Foreskin melanocyte (primary cell): ENCODE measurements at places on chromosomes 16 and 17.

GRCh38 chr16:67967958-67968399 is 458 bp downstream of the SLC12A4 start:
- DNase-seq = peak; percentile 29

DNA sequence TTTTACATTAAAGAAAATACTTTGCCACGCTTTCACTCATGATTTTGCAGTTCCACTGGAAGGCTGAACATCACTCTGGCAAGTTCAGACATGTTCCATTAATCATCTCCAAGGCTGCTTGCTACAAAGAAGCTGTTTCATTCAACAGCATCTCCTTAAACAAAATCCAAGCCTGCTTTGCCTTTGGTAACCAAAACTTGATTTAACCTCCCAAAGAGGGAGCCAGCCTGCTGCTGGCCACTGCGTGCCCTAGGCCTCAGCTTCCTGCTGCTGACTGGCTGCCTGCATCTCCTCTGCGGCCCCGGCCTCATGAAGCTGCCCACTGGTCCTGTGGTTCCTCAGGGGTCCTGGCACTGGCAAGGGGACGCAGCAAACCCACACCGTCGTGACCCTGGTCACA is 31.8 kb downstream of the ANKRD11 start:
- DNase-seq = peak; percentile 38

DNA sequence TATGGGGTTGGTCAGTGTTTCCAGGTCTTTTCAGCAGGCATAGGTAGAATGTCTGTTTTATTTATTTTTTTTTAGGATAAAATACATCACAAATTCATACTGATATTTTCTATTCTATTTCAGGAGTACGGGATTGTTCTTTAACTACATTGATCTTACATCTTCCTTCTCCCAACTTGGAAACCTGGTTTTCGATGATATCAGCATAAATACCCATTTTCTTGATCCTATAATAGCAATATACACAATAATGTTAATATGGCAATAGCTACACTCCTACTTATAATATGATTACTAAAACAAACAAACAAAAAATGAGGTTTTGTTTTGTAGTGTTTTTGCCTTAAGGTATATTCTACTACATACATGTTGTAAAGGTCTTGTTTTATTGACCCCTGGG is 962.4 kb upstream of the GOT2 start:
- DNase-seq = no peak

DNA sequence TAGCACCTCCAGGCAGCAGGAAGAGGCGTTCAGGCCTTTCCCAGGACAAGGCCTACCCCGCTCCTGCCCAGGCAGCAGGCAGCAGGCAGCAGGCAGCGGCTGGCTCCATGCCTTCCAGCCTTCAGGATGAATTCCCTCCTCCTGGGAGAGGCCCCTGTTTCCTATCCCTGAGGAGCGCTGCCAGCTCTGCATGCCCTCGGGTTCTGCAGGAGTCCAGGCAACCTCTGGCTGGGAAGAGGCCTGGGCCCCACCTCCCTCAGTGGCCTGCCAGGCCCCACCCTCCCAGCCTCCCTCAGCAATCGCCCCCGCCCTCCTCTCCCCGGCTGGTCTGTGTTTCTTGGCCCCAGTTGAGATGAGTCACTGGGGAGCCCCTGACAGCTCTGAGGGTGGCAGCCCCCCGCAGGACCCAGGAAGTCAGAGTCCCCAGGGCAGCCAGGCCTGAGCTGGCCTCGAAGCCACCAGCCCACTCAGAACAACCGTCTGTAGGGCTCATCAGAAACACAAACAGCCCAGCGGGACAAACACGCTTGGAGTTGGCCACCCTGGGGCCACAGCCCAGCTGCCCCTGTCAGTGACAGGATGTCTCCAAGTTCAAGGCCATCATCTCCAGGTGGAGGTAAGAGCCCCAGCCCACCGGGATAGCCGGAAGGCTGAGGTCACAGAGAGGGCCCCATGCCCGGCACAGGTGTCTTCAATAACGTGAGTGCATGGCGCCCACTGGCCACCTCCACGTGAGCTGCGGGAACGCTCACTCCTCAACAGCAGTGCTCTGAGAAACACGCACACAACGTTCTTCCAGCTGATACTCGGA is 39.5 kb upstream of the CIBAR2 start:
- DNase-seq = peak; percentile 13

GRCh38 chr16:72847187-72848027 is 200.5 kb downstream of the ZFHX3 start:
- DNase-seq = no peak

GRCh38 chr17:12911239-12911638 is 106.6 kb downstream of the ELAC2 start:
- no peak for DNase-seq

DNA sequence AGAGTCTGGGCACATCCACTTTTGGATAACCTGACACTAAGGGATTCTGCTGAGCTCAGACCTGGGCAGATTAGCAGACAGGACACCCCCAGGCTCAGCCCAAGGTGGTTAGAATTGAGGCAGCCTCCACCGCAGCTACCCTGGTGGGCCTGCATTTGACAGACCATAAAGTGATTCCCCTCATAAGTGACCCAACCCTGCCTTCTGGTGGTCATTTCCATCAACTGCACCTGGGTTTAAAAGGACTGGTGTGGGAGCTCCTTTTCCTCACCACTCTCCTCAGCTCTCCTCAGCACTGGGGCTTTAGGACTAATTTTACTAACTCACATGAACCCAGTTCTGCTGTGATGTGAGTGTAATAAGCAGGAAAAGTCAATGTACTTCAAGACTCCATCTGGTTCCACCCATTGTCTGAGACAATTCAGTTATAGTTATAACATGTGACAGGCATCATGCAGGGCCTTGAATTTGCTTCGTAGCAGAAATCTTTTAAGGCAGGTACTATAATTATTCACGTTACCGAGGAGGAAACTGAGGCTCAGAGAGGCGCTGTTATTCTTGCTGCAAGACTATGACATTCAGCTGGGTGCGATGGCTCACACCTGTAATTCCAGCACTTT is 42.5 kb downstream of the MYH3 start:
- DNase-seq = no peak
